Activated CD4-positive, alpha-beta T cell treated with anti-CD3 and anti-CD28 coated beads for 36 hours (primary cell): ENCODE measurements at places on chromosomes 12 and 14. TPM values are rescaled to one million over a fixed set of nuclear protein-coding genes. Genes with fewer than 3 reads are reported as not detected.

Gene PLBD1
- total RNA-seq: not detected

Gene TMEM119
- total RNA-seq: 0.28 TPM

Gene BRMS1L
- 5.3 TPM for total RNA-seq

Gene NTN4
- total RNA-seq: not detected

Gene RNASE4
- total RNA-seq: 0.37 TPM

Gene ACSS3
- not detected for total RNA-seq

Gene TSHR
- not detected for total RNA-seq

Gene CACNA2D4
- 5.5 TPM for total RNA-seq

Gene KCNMB4
- 2.1 TPM for total RNA-seq

Gene IGF1
- not detected for total RNA-seq

Gene PGF
- not detected for total RNA-seq

Gene LRIG3
- total RNA-seq: 0.14 TPM

Gene TAS2R10
- not detected for total RNA-seq

Gene USP44
- total RNA-seq: 4.1 TPM

Gene SCNN1A
- total RNA-seq: not detected

Gene DEGS2
- total RNA-seq: 2.6 TPM

Gene LTA4H
- total RNA-seq: 147 TPM

Gene NFATC4
- 0.11 TPM for total RNA-seq

Gene DBX2
- not detected for total RNA-seq

Gene COA8
- 41.7 TPM for total RNA-seq
